ENCODE measurements at places on chromosomes 16 and 17.

- DNase-seq = no peak
Observed at GRCh38 chr17:82812058-82812457, 27.8 kb downstream of the ZNF750 start.

DNA sequence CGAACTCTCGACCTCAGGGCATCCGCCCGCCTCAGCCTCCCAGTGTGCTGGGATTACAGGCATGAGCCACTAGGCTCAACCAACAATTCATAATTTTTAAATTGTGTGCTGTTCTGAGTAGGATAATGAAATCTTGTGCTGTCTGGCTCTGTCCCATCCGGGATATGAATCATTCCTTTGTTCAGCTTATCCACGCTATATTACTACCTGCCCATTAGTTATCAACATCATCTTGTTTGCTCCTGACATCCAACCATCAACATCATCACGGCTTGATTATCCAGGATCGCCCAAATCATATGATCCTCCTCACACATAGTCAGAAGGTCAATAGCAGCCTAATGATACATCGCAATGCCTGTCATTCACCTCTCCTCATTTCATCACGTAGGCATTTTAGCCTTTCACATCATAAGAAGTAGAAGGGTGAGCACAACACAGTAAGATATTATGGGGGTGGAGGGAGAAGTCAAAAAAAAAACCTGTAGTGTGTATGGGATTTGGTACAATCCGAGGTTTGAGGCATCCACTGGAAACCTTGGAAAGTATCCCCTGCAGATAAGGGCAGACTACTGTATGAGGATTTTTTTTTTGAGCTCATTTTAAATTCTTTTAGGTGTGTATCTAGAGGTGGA lies 77.0 kb upstream of the SIAH1 start:
- no peak for DNase-seq

GRCh38 chr16:66486773-66487579 lies 59.9 kb downstream of the BEAN1 start:
- DNase-seq = no peak

DNA sequence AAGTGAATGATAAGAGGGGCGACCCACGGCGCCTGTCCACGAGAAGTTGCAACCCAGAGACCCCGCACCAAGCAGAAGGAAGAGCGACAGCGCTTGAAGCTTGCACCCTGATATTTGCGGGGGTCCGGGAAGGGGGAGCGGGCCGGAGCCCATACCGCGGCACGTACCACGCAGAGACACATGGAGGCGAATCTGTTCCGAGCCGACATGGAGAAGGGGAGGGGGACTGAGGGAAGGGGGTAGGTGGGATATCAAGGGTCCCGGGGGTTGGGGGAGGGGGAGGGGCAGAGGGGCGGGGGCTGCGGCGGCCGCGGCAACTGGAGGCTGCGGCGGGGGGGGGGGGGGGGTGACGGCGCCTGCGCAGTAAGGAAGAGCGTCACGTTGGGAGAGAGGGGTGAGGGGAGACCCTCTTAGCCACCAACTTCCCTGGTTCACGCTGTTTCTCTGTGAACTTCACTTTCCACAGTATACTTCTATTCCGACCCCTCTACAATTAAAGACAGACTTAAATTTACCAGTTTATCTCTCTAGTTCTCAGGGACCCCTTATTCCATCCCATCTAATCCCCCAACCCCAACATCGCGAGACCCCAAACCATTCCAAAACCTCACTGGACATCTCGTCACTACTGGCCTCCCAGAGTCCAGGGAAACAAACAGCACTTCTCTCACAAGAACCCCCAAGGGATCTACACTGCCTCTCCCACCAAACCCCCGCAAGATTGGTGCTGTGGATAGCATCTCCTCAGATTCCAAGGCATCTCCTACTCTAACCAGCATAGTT lies 8.0 kb downstream of the DLG4 start:
- DNase-seq = no peak

GRCh38 chr17:57614742-57615141 lies 130.4 kb downstream of the CCDC182 start:
- DNase-seq = no peak

DNA sequence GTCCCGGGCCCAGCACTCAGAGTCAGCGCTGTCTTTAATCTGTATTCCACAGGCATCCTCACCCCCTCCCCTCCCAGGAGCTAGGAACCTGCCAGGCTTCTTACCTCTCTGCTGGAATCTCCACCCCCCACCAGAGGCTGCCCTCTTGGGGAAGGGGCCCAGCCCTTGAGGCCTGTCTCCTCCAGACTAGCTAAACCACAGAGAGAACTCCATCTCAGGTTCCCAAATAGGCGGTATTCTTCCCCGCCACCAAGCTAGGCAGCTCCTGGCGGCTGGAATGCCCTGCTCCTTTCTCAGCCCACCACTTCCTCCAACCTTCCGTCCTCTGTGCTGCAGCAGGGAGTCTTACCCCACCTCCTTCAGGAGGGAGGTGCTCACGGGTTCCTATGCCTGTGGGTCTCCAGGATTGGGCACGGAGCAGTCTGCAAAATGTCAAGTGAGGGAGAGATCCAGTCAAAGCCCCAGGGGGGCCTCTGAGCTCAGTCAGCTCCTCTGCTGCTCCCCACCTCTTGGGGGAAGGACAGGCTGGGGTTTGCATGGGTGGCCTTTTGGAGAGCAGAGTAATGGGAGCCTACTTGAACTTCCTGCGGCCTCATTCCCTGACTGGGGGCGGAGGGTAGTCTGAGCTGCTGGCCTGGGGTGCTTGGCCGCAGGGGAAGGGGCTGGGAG lies 55.7 kb downstream of the SREBF1 start:
- DNase-seq = no peak

DNA sequence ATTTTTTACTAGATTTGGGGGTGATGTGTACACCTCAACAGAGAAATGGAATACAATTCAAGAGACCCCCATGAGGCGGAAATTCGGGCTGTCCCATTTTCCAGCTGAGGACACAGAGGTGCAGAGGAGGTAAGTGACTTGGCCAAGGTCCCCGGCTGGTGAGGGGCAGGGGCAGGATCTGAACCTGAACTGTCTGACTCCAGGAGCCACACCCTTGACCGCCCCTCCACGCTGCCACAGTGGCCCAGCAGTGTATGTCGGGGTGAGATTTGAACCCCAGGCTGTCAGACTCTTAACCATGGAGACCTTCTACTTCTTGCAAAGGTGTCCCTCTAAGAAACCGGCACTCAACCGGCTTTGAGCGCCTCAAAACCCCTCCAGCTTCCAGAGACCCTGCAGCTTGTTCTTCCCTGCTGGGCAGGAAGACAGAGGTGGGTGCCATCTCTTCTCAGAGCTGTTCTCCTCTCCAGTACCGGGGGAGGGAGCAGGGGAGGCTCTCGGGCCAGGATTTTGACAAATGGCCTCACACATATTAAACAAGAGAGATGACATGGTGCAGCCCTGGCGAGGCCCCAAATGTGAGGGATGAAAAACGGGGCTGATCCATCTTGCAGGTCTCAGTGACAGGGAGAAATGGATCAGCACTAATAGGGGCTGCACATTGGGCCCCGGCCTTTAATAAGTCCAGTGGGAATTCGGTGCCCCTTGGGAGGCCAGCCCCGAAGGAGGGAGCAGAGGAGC lies 222.3 kb downstream of the GSG1L start:
- DNase-seq = no peak

GRCh38 chr17:67431249-67432015 lies 54.4 kb downstream of the PITPNC1 start:
- no peak for DNase-seq

DNA sequence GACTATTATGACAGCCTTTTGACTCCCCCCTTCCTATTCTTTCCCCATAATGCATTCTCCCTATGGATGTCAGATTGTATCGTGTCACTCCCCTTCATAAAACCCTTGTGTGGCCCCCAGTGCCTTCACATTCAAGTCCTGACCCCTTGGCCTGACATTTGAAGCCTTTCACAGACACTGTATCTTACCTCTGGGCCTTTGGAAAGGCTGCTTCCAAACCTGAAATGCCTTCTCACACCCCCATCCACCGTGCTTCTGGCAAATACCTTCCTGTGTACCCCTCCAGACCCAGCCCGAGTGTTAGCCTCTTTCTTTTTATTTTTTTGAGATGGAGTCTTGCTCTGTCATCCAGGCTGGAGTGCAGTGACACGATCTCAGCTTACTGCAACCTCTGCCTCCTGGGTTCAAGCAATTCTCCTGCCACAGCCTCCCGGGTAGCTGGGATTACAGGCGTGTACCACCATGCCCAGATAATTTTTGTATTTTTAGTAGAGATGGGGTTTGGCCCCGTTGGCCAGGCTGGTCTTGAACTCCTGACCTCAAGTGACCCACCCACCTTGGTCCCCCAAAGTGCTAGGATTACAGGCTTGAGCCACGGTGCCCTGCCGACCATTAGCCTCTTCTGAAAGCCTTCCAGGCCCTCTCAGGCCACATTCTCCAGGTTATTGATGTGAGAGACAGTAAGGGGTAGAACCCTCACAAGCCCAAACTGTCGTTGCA lies 2.1 kb downstream of the ARMC5 start:
- no peak for DNase-seq

GRCh38 chr17:17545984-17546383 lies 45.5 kb downstream of the PEMT start:
- no peak for DNase-seq

DNA sequence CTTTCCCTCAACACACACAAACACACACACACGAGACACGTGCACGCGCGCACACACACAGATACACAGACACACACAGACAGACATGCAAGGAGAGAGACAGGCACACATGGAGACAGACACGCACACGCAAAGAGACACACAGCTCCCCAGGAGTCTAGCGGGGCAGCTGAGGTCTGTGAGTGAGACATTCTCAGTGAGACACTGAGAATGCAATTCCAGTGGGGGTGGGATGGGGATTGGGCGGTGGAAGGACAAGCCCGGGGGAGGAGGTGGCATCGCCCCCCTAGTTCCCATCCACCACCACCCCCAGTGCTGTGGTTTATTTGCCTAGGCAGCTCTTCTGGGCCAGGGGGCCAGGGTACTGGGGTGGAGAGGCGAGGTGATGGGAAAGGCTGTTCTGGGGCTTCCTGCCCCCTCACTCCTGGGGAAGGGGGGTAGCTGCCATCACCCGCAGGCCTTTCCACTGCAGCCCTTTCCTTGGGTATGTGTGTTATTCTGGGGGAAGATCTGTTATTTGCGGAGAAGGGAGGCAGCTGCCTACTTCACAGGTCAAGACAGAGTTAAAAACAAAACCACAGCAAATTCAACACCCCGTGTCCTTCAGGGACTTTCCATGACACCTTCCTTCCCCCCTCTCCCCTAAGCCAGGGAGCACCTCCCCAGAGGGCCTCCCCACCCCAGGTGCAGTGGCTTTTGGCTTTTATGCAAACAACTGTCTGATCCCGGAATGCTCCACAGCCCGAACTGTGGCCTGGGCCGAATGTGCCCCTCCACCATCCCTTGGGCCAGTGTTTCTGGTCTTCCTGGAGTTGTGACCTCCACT lies 18.0 kb downstream of the GRB7 start:
- DNase-seq = no peak

DNA sequence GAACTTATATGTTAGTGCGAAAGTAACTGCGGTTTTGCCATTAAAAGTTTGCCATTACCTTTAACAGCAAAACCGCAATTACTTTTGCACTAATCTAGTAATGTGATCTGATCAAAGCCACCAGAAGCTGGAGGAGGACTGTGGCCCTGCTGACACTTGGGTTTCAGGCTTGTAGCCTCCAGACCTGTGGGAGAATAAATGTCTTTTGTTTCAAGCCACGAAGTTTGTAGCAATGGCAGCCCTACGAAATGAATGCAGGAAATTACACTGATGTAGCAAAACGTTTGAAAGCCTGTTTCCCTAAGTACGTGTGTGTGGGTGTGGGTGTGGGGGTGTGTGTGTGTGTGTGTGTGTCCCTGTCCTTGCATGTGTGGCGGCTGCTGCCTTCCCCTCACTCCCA lies 66.6 kb downstream of the WSB1 start:
- no peak for DNase-seq

DNA sequence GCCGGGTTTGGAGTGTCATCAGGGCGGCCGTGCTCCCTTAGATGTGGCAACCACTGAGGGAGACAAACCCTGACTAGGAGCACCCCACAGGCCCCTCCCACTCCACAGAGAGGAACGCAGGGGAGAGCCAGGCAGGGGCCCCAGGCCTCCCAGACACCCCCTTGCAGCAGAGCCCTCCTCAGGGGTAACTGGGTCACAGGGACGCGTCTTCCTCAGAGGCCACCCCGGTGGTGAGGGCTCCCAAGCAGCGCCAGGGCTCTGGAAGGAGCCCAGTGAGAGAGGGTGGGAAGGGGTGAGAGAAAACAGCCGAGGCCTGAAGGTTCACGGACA lies 11.4 kb downstream of the FSCN2 start:
- no peak for DNase-seq

DNA sequence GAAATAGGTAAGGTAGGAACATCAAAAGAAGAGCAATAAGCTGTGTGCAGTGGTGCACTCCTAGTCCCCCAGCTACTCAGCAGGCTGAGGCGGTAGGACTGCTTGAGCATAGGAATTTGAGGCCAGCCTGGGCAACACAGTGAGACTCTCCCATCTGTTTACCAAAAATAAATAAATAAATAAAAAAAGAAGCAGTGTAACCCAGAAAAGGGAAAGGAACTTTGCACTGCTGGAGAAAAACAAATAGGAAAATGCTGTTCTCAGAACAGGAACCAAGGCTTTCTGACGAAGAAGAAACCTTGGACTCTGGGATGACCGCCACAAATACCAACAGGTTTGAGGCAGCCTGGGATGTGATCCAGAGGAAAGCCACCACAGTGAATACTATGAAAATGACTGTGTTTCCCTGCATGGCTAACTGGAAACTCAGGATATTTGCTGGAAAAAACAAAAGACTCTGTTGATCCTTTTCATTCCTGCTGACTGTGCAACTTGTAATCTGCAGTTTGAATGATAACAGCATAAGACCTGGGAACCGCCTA lies 41.2 kb downstream of the TTC19 start:
- DNase-seq = no peak

GRCh38 chr16:3730161-3731125 lies 13.1 kb upstream of the TRAP1 start:
- no peak for DNase-seq

GRCh38 chr17:37518826-37519225 lies 29.1 kb downstream of the DUSP14 start:
- no peak for DNase-seq

GRCh38 chr16:51201604-51202003 lies 50.5 kb upstream of the SALL1 start:
- DNase-seq = no peak

DNA sequence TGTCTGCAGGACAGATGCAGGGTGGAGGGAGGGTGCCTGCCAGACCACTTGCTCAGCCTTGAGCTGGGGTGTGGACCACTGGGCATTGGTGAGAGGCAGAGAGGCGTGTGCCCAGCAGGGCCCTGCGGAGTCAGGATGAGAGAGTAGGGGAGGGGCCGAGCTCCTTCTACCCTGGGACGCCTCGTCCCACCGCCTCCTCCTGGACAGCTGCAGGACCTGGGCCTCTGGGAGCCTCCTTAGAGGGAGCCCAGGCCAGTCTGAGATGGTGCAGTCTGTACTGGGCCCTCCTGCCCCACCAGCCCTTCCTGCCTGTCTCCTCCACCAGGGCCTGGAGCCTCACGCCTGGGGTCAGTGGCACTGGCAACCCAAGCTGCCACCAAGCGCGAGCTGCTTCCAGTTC lies 35.9 kb upstream of the ACSF3 start:
- DNase-seq = no peak

- DNase-seq = no peak
Observed at GRCh38 chr16:15775209-15775608, 81.6 kb downstream of the MYH11 start.

GRCh38 chr17:73315471-73315870 lies 3.7 kb upstream of the CDC42EP4 start:
- no peak for DNase-seq

- DNase-seq = no peak
Observed at GRCh38 chr16:74623214-74623838, 16.4 kb upstream of the GLG1 start.
